ENCODE measurements at places on chromosomes 2 and 18. TPM values are rescaled to one million over a fixed set of nuclear protein-coding genes. Genes with fewer than 3 reads are reported as not detected.

Gene C2orf66
- not detected for total RNA-seq

DNA sequence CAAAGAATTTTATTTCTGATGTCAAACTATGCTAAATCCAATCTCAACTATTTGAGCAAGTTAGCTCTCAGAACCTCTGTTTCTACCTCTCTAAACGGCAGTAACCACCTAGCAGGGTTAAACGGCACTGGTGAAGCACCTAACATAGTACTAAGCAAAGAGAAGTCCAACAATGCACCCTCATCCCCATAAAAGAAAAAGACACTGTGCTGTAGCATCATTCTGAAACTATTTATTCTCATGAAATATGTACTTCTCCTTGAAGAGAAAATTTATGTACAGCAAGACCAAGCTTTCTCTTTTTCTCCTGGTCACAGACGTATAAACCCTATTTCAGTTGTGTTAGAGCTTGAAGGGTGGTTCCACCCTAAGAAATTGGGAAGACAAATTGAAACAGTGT is 4.8 kb downstream of the MEX3C start:
- H3K4me1 ChIP-seq: peaks cover 60% of the 10 kb centered on the region
- no peak overlapping the region for H3K4me3 ChIP-seq
- H3K27ac ChIP-seq: no peak overlapping the region

Gene ELOA2
- not detected for total RNA-seq

DNA sequence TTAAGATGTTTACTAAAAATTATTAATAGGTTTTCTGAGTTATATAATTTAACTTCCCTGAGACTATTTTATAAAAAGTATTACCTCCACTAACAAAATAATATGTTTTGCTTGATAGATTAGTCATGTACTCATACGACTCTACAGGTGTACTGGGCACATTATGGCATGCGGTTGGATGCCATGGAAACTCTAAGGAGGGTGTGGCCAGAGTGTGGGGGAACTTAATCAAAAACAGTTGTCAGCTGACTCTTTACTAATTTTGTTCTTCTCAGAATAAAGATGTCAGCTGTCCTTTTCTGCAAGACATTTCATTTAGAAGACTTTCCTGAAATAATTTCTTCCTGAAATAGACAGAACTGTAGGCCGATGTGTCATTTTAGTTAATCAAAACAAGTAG is 228.3 kb upstream of the SIX3 start:
- H3K27ac ChIP-seq: no peak overlapping the region
- no peak overlapping the region for H3K4me3 ChIP-seq
- H3K36me3 ChIP-seq: no peaks in the 10 kb centered on the region
- H3K27me3 ChIP-seq: no peaks in the 10 kb centered on the region

GRCh38 chr2:237488901-237489860 is 2.1 kb downstream of the MLPH start:
- H3K36me3 ChIP-seq: no peaks in the 10 kb centered on the region
- peak overlapping the region; percentile 78 for H3K27ac ChIP-seq
- H3K4me1 ChIP-seq: peaks cover 43% of the 10 kb centered on the region
- DNase-seq: no peak
- peak overlapping the region; percentile 61 for H3K4me3 ChIP-seq
- H3K27me3 ChIP-seq: peaks cover 22% of the 10 kb centered on the region

DNA sequence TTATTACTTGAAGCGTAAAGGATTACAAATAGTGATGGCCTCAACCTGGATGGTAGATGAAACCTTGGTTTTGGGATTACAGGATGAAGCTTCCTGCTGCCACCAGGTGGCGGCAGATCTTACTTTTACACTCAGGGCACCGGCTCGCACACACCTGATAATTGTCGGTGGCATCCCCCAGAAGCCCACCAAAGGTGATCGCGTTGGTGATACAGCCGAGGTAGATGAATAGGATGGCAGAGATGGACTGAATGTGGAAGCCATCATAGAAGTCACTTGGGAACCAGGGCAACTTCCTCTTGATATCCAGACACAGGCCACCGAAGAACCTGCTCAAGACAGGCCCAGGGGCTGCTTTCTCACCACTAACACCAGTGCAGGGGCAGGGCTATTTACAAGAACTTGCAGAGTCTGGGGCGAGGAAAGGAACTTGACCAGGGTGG is 51.8 kb downstream of the MTHFD2 start:
- no peak overlapping the region for H3K27ac ChIP-seq
- no peak overlapping the region for H3K4me3 ChIP-seq
- no peaks in the 10 kb centered on the region for H3K4me1 ChIP-seq
- H3K36me3 ChIP-seq: peaks cover 11% of the 10 kb centered on the region
- H3K27me3 ChIP-seq: no peaks in the 10 kb centered on the region

GRCh38 chr18:13416848-13417247 is 198.3 kb downstream of the LDLRAD4 start:
- no peak overlapping the region for H3K27ac ChIP-seq
- no peak for DNase-seq
- no peak overlapping the region for H3K4me3 ChIP-seq
- H3K36me3 ChIP-seq: no peaks in the 10 kb centered on the region
- H3K4me1 ChIP-seq: peaks cover 11% of the 10 kb centered on the region

DNA sequence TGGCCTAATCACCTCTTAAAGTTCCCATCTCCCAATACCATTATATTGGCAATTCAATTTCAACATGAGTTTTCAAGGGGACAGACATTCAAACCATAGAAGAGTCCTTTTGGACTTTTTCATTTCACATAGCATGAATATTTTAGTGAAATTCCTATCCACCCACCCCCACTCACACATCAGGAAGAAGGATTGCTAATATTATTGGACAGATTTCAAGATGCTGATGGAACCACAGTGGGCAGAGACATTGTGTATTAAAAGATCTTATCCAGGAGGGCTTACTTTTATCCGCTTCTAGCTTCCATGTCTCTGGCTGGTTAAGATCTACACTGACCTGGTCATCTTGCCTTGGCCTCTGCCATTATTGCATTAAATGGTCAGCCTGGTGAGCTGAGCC is 297.4 kb upstream of the ACVR2A start:
- H3K4me3 ChIP-seq: no peak overlapping the region
- no peak overlapping the region for H3K27ac ChIP-seq
- DNase-seq: no peak
- H3K36me3 ChIP-seq: no peaks in the 10 kb centered on the region
- H3K27me3 ChIP-seq: no peaks in the 10 kb centered on the region

DNA sequence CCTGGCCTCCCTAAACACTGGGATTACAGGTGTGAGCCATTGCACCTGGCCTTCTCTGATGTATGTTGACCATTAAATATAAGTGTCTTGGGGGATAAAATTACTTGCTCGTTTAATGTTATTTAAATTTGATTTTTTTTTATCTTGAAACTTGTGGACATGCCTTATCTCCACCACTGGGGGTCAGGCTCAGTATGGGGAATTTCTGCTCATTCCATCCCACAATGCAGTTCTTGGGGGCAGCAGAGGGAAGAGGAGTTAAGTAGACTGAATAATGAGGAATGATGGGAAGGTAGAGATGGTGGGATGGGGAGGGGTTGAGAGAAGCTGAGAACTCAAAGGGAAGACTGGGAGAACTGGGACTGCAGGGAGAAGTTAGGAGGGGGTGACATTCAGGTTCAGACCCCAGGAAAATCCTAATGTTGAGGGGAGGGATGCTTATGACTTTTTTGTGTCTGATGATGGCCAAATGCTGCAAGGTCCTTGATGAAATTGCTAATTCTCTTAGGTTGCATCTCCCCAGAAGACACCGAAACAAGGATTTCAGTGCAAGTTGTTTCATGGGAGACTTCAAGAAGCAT is 174.2 kb downstream of the MIB1 start:
- no peak for DNase-seq
- no peaks in the 10 kb centered on the region for H3K36me3 ChIP-seq
- peaks cover 5% of the 10 kb centered on the region for H3K27me3 ChIP-seq
- H3K4me3 ChIP-seq: no peak overlapping the region

- H3K27ac ChIP-seq: no peak overlapping the region
- peaks cover 3% of the 10 kb centered on the region for H3K4me1 ChIP-seq
- DNase-seq: no peak
- no peaks in the 10 kb centered on the region for H3K27me3 ChIP-seq
- no peaks in the 10 kb centered on the region for H3K36me3 ChIP-seq
- no peak overlapping the region for H3K4me3 ChIP-seq
Measured at GRCh38 chr2:226890286-226890685, 54.4 kb downstream of the RHBDD1 start.

Gene MOCOS
- total RNA-seq: 6.3 TPM

Gene NEURL3
- total RNA-seq: 2.6 TPM

DNA sequence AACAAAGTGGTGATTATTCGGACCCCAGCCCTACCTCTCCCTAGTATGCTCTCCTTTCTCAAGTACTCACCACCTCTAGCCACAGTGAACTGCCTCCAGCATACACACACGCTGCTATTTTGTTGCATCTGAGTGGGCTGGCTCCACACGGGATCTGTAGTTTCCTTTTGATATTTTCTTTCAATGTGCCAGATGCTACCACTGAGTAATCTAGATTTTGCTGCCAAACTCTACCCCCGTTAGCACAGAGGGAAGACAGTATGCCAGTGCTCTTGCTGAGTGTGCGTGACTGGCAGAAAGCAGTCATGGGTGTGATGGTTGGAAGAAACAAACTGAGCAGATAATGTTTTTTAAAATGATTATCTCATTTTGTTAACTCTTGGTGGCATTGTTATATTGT is 11.6 kb downstream of the CFLAR start:
- H3K27me3 ChIP-seq: no peaks in the 10 kb centered on the region
- peaks cover 3% of the 10 kb centered on the region for H3K36me3 ChIP-seq
- no peak for DNase-seq

- no peak overlapping the region for H3K4me3 ChIP-seq
- no peaks in the 10 kb centered on the region for H3K27me3 ChIP-seq
- no peaks in the 10 kb centered on the region for H3K4me1 ChIP-seq
- DNase-seq: no peak
- H3K36me3 ChIP-seq: no peaks in the 10 kb centered on the region
- no peak overlapping the region for H3K27ac ChIP-seq
Measured at GRCh38 chr18:67381608-67382150, 134.8 kb downstream of the DSEL start.

DNA sequence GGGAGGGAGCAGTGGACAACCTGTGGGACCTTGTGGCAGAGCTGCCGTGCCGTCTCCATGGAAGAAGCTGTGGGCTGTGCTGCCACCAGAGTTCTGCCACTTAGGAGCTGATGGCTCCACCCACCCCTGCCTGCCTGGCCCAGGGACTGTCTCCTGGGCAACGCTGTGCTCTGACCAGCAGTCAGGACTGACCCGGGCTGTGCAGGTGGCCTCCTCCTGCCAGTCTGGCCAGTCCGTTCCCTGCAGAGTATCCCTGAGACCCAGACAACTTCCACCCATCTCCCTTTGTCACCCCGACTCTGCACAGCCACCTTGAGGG is 12.8 kb downstream of the ASIC4 start:
- H3K4me1 ChIP-seq: peaks cover 19% of the 10 kb centered on the region
- H3K4me3 ChIP-seq: no peak overlapping the region
- no peaks in the 10 kb centered on the region for H3K36me3 ChIP-seq

DNA sequence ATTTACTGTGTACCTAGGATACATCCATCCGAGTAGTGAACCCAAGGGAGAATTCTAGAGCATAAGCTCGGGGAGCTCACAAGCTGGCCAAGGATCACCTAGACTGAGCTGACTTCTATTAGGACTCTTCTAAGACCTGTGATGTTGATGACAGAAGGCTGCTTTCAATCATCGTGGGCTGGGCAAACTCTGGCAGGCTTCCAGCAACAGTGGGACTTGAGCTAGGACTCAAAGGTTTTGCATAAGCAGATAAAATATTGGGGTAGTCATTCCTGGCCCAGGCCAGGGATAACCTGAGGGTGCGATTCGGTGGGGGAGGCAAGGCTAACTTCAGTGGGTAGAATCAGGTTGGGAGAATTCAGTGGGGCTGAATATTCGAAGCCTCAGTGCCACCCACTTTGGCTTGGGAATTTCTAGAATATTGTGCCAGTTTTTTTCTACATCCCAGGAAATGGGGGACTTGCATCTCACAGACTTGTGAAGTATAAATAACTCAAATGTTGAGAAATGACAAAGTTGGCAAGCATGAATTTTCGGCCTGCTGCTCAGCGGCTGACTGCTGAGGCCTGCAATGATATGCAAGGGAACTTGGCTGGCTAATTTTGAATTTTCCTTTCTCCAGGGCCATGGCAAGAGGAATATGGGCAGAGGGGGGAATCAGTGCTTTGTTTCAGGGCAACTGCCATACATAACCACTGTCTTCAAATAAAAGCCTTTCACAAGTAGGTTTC is 274.3 kb downstream of the PRKCE start:
- no peaks in the 10 kb centered on the region for H3K36me3 ChIP-seq
- H3K4me3 ChIP-seq: no peak overlapping the region

GRCh38 chr2:9846554-9846953 is 3.3 kb downstream of the TAF1B start:
- peaks cover 13% of the 10 kb centered on the region for H3K36me3 ChIP-seq
- DNase-seq: no peak
- H3K27me3 ChIP-seq: no peaks in the 10 kb centered on the region
- H3K4me3 ChIP-seq: no peak overlapping the region

All from suprapubic skin (tissue), 4 donors.